ENCODE measurements at places on chromosomes 11 and 22.

DNA sequence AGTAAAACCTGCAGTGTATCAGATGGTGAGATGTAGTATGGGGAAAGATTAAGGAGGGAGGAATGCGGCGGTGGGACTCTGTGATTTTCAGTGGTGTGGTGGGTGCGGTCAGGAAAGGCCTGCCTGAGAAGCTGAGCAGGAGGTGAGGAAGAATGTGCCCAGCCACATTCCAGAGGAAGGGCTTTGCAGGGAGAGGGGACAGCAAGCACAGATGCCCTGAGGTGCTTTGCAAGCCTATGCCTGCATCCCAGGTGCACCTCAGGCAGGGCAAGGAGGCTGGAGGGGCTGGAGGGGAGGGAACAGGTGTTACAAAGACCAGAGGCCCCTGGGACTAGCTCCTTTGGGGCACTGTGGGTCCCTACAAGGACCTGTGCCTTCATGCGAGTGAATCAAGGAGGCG, 42.1 kb downstream of the MYO7A start:
- DNase-seq = no peak

DNA sequence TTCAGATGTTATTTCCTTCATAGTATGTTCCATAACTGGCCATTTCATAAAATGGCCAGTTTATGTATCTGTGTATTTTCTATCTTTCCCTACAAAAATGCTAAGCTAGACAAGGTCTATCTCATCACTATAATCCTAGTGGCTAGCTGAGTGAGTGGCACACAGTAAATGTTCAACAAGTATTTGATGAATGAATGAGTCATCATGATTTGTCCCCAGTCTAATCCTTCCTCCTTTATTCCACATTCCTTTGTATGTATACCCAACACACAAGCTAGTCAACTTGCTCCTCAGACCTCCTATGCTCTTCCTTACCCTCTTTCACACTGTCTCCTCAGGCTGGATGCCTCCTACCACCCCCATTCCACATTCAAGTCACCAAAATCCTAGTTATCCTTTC, 12.5 kb downstream of the APLNR start:
- DNase-seq = no peak

GRCh38 chr22:35464399-35464798, 64.5 kb downstream of the MCM5 start:
- DNase-seq = no peak

- no peak for DNase-seq
Observed at GRCh38 chr11:8870411-8871170, 40.4 kb upstream of the AKIP1 start.

GRCh38 chr11:124745835-124746620, 6.0 kb downstream of the VSIG2 start:
- no peak for DNase-seq

DNA sequence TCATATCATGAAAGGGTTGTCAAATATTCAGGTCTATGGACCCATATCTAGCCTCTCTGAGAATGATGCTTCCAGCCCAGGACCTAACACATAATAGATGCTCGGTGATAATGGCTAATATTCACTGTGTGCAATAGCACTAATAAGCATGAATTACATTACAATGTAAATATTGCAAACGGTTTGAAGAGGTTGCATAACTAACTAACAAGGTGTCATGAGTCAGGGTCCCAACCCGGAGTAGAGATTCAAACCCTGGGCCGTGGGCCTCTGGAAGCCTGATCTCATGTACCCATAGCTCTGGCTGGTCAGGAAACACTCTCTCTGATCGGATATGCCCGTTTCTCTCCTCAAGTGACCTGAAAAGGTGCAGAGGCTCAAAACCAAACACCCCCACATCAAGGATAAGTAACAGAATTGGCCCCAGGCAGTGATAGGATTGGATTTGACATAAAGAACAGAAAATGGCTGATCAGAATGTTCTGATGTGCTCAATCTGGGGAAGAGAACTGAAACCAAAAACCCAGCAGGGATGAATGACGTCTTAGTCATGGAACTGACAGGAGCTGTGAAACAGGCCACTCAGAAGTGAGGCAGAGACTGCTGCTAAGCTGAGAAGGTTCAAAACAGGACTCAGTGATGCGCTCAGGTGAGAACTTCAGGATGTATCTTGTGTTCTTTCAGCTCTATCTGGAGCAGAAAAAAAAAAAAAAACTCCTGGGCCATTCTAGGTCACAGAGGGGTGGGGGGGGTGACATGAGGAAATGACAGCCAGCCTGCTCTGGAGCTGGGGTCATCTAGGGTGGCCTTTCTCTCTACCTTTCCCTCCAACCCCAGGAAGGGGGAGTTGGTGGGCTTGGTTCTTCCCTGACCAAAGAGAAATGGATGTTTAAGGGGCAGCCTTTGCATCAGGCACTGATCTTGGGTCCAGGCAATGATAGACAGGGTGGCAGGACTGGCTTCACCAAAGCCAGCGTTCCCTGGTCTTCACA, 6.6 kb upstream of the KCTD17 start:
- DNase-seq = no peak

DNA sequence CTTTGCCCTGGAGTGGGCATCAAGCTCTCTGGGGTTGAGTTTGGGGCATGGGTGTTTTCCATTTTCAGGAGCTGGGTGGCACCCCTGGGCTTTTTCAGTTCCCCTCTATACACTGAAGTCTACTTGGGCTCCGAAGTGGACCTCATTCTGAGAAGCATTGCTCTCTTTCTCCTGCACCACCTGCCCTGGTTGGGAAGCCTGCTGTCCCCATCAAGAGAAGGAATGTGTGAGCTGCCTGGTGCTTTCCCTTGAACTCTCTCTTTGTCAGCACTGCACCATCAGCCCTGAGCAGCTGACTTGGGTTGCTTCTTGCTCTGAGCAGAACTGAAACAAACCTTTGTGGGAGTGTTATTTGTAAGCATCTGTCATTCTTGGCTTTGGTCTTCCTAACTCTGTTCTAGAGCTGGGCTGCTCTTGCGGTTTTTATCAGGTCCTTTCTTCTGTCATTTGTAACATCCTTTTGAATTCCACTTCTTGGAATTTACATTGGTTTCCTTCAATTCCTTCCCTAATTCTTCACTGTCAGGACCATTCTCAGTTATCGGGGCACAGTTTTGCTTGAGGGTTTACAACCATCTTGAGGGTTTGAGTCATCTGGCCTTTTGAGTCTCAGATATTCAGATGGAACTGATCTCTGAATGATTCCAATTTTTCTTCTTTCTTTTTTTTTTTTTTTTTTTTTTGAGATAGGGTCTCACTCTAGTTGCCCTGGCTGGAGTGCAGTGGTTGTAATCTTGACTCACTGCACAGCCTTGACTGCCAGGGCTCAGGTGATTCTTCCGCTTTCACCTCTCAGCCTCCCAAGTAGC, 20.5 kb downstream of the UBE2L3 start:
- no peak for DNase-seq

GRCh38 chr11:126082251-126083109, 19.8 kb upstream of the CDON start:
- no peak for DNase-seq
